ENCODE measurements at places on chromosomes 12 and 14.

DNA sequence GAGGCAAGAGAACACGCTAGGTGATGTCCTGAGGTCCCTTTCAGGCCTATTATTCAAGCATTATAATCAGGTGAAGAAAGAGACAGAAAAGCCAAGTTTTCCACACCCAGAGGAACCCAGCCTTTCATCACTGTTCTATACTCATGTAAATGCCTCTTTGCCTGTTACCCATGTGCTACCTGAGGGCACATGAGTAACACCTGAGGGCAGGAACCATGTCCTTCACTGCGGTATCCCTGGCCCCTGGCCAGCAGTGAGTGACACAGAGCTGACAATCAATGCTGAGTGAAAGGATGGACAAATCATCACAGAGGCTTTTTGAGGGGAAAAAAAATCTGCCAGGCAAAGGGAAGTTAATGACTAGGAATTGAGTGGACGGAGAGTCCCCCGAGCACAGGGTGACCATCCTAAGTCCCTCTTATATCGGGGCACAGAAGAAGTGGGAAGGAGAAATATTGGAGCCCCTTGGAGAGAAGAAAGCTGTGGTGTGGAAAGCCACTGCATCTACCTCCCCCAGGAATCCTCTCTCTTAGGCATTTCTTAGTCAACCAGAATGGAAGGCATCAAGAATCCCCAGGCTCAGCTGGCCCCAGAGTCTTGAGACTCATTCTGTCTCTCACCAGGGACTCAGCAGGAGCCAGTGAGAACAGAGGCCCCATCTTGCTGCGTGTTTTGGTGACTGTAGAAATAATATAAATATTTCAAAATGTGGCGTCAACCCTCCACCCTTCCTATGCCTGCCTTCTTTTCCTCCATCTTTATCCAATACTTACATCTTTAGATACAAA, 212.9 kb downstream of the DPF3 start:
- no peak for DNase-seq

GRCh38 chr14:69812711-69813110, 15.7 kb upstream of the SLC10A1 start:
- no peak for DNase-seq

GRCh38 chr14:67584978-67585377, 15.1 kb downstream of the PIGH start:
- no peak for DNase-seq

- DNase-seq = no peak
Observed at GRCh38 chr12:19304149-19304750, 135.0 kb upstream of the AEBP2 start.

DNA sequence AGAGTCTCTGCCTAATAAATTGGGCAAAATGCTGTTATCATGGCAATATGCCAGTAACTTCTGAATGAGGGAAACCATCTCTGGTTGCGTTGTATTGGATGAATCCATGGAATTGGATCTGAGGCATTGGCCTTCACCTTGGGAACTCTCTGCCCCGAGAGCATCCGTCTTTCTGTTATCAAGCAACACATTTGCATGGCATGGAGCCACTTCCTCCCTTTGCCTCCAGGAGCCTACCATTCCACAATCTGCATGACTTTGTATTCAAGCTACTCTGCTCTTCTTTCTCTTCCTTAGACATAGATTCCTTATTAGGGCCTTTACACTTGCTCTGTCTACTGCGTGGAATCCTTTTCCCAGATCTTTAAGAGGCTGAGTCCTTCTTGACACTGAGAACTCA, 57.2 kb downstream of the RIC8B start:
- DNase-seq = no peak

- no peak for DNase-seq
Observed at GRCh38 chr12:23781118-23781517, 168.4 kb downstream of the SOX5 start.

DNA sequence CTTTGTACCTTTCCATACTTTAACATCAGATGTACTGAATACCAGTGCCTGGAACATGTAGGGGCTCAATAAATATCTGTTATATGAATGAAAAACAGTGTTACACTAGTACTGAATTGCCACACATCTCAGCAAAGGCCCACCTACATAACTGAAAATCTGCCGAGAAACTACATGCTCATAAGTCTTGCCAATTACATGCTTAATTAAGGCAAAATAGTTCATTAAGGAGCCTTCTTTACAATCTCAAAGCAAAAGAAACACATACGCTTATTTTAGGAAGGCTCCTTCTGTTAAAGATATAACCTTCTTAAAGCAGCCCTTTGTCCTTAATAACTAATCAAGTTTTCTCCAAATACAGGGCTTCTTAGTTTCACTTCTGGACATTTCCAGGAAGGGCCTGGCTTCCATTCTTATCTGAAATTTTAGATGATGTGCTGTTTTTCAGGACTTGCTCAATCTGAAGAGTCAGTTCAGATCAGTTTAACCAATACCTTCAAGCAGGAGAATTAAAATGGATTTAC, 11.5 kb downstream of the LIMA1 start:
- DNase-seq = no peak

- no peak for DNase-seq
Observed at GRCh38 chr14:52112336-52113018, 43.6 kb upstream of the NID2 start.

GRCh38 chr14:59847711-59848110, 22.9 kb downstream of the RTN1 start:
- no peak for DNase-seq

GRCh38 chr12:121238086-121238485, 28.2 kb downstream of the P2RX4 start:
- no peak for DNase-seq

DNA sequence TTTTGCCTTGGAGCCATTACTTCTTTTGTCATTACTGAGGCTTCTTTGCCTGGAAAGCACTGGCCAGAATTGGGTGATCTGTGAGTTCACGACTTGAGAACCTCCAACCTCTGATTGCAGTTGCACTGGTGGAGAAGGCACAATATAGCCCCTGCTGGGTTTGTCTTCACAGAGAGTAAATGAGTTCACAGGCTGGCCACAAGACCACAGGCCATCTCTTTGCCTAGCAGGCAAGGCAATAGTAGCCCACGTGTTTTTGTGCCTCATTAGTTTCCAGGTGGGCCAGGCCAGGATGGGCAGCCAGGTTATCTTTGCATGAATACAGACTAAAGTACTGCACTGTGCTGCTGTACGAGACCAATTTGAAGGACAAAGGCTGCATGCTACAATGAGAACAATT, 468.8 kb downstream of the NRXN3 start:
- DNase-seq = no peak

GRCh38 chr12:19647806-19648556, 208.7 kb downstream of the AEBP2 start:
- no peak for DNase-seq

Data from right lung (tissue), 10 donors.